Ovary (tissue), 10 donors: ENCODE measurements at places on chromosomes 13 and 19. TPM values are rescaled to one million over a fixed set of nuclear protein-coding genes. Genes with fewer than 3 reads are reported as not detected.

- H3K27ac ChIP-seq, result no peak overlapping the region
- no peaks in the 10 kb centered on the region for H3K36me3 ChIP-seq
- H3K4me3 ChIP-seq, result no peak overlapping the region
These were observed 414.4 kb downstream of the OLFM4 start for GRCh38 chr13:53442979-53443378.

GRCh38 chr19:7550987-7551761 lies 15.7 kb downstream of the PNPLA6 start:
- H3K27me3 ChIP-seq, result no peaks in the 10 kb centered on the region
- DNase-seq, result peak; percentile 78
- no peaks in the 10 kb centered on the region for H3K4me1 ChIP-seq
- H3K27ac ChIP-seq, result no peak overlapping the region
- no peak overlapping the region for H3K4me3 ChIP-seq

Gene FUT6
- total RNA-seq, result 0.48 TPM

- peak overlapping the region; percentile 92 for H3K27ac ChIP-seq
- H3K36me3 ChIP-seq, result no peaks in the 10 kb centered on the region
- peak; percentile 78 for DNase-seq
- peaks cover 52% of the 10 kb centered on the region for H3K4me1 ChIP-seq
These were observed 5.5 kb downstream of the ZBTB7A start for GRCh38 chr19:4061178-4061682.

DNA sequence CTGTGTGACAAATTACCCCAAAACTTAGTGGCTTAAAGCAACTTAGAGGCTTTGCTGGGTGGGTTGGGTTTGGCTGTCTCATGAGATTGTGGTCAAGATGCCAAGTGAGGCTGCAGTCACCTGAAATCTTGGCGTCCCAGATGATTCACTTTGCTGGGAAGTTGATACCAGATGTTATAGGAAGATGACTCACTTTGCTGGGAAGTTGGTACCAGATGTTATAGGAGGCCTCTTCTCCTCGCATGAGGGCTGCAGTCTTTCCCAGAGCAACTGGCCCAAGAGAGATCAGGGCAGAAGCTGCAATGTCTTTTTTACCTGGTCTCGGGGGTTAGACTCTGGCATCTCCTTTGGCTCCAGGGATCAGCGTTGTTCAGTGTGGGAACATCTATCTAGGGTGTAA lies 16.8 kb downstream of the TEX29 start:
- DNase-seq, result no peak
- no peak overlapping the region for H3K27ac ChIP-seq
- no peaks in the 10 kb centered on the region for H3K27me3 ChIP-seq
- no peak overlapping the region for H3K4me3 ChIP-seq
- H3K4me1 ChIP-seq, result no peaks in the 10 kb centered on the region

DNA sequence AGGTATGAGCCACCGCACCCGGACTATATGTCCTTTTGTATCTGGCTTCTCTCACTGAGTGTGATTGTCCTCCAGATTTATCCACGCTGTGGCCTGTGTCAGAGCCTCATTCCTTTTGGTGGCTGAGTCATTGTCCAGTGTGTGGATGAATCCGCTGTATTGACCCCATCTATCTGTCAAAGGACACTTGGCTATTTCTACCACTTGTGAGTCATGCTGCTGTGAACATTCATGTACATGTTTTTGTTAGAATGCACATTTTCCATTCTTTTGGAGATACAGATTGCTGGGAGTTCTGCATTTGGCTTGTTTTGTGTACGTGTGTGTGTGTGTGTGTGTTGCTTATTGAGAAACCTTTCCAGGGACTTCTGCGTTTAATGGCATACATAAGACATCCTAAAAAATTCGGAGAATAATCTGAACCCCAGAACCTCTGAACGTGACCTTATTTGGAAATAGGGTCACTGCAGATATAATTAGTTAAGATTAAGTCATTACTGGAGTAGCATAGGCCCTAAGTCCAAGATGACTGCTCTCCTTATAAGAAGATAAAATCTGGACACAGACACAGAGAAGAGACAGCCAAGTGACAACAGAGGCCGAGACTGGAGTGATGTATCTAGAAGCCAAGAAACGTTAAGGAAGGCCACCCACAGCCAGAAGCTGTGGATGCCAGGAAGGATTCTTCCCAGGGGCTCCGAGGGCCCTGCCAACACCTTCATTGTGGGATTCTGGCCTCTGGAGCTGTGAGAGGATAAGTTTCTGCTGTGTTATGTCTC lies 4.9 kb upstream of the GIPC3 start:
- H3K36me3 ChIP-seq, result no peaks in the 10 kb centered on the region
- H3K4me3 ChIP-seq, result no peak overlapping the region
- H3K4me1 ChIP-seq, result peaks cover 5% of the 10 kb centered on the region
- no peak overlapping the region for H3K27ac ChIP-seq
- no peak for DNase-seq

DNA sequence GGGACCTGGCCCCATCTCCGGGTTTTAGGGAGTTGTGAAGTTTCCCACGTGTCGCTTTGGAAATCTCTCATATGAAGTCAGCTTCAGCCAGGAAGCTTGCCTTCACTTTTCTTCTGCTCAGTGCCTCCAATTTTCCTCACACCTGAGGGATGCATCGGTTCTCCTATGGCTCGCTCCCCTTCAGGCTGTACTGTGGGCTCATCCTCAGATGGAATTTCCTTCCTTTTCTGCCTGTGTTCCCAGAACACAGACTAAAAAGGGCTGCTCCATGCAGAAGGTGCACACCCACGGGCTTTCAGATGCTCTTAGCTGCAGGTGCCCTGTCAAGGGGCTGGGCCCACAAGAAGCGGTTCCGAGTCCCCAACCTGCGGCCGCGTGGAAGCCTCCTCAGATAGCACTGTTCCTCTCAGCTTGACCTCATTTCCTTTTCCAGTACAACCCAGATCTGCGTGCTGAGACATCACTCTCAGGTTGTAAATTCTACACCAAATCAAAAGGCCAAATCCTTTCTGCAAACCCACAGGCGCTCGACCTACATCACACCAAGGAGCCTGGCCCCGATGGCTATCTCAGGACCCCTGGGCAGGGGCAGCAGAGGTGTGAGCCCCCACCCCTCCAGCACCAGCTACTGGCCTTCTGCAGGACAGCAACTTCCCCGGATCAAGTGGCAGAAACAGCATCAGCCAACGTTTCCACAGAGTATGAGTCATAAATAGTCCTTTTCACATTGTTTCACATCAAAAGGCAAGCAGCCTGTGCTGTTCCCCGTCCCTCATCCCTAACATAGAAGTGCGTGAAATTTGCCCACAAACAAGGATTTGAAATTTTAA lies 275.9 kb downstream of the ZNF536 start:
- no peak overlapping the region for H3K27ac ChIP-seq
- H3K36me3 ChIP-seq, result no peaks in the 10 kb centered on the region
- no peaks in the 10 kb centered on the region for H3K27me3 ChIP-seq
- no peak for DNase-seq
- H3K4me3 ChIP-seq, result no peak overlapping the region

- peak; percentile 86 for DNase-seq
- peaks cover 3% of the 10 kb centered on the region for H3K4me1 ChIP-seq
- H3K27me3 ChIP-seq, result no peaks in the 10 kb centered on the region
- no peaks in the 10 kb centered on the region for H3K36me3 ChIP-seq
- H3K27ac ChIP-seq, result no peak overlapping the region
These were observed 29.4 kb downstream of the SPC24 start for GRCh38 chr19:11125994-11126685.

DNA sequence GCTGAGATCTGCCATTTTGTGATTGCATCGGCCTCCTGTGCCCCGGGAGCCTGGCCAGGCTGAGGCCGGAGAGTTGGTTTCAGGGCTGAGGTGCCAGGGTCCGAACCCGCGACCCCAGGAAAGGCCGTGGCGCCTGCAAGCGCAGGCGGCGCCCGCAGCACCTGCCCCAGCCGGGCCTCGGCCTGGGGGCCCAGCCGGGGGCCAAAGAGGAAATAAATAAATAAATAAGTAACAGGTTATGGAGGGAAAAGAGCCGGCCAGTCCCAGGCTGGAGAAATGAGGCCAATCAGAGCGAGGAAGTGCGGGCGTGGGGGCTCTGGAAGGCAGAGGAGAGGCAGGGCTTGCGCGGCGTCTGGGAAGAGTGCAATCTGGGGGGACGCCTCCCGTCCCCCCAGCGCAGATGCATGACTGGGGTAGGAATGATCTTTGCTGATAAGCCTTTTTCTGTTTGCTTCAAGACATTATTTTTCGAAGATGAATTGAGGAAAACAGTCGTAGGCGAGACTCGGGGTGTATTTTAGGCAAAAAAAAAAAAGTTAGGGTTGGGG lies 145.6 kb upstream of the ZNF536 start:
- peak overlapping the region; percentile 22 for H3K4me3 ChIP-seq
- DNase-seq, result no peak
- no peaks in the 10 kb centered on the region for H3K27me3 ChIP-seq
- H3K4me1 ChIP-seq, result peaks cover 13% of the 10 kb centered on the region
- H3K27ac ChIP-seq, result no peak overlapping the region

Gene ZNF571
- 8.6 TPM for total RNA-seq

DNA sequence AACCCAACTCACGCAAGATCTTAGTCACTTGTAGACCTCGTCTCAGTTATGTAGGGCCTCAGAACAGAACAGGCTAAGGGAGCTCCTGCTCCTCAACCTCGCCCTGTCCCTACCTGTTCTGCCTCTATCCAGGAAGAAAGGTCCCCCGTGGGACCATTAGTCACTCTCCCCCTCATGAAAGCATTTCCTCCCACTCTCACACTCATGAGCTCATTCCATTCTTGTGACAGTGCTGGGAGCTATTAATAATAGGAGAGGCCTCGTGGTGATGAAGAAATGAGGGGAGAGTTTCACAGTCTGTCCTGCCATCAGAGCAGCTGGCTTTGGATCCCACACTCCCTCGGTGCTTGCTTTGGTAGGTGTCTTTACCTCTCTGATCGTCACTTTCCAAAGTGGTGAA lies 10.2 kb downstream of the PPP2R1A start:
- peak overlapping the region; percentile 70 for H3K27ac ChIP-seq
- no peak overlapping the region for H3K4me3 ChIP-seq
- H3K4me1 ChIP-seq, result peaks cover 14% of the 10 kb centered on the region
- H3K27me3 ChIP-seq, result no peaks in the 10 kb centered on the region

DNA sequence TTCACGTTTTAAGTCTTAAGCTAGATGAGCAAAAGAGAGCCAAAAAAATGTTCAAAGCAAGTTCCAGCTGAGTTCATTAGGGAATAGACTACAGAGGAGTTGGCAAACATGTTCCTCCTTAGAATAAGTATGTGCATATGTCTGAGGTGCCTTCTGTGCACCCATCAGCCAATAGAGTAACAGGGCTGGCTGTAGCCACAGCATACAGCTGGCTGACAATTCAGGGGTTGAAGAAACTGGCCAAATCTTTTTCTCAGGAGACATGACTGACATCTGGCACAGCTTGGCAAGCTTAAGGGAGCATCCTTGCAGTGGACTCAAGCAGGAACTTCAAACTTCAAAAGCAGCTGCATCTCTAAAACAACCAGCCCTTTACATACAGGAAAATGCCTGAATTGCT lies 414.8 kb upstream of the PCDH20 start:
- H3K4me3 ChIP-seq, result no peak overlapping the region
- H3K27ac ChIP-seq, result no peak overlapping the region
- H3K4me1 ChIP-seq, result no peaks in the 10 kb centered on the region
- peaks cover 2% of the 10 kb centered on the region for H3K27me3 ChIP-seq
- no peak for DNase-seq

Gene ATP8A2
- 0.23 TPM for total RNA-seq

DNA sequence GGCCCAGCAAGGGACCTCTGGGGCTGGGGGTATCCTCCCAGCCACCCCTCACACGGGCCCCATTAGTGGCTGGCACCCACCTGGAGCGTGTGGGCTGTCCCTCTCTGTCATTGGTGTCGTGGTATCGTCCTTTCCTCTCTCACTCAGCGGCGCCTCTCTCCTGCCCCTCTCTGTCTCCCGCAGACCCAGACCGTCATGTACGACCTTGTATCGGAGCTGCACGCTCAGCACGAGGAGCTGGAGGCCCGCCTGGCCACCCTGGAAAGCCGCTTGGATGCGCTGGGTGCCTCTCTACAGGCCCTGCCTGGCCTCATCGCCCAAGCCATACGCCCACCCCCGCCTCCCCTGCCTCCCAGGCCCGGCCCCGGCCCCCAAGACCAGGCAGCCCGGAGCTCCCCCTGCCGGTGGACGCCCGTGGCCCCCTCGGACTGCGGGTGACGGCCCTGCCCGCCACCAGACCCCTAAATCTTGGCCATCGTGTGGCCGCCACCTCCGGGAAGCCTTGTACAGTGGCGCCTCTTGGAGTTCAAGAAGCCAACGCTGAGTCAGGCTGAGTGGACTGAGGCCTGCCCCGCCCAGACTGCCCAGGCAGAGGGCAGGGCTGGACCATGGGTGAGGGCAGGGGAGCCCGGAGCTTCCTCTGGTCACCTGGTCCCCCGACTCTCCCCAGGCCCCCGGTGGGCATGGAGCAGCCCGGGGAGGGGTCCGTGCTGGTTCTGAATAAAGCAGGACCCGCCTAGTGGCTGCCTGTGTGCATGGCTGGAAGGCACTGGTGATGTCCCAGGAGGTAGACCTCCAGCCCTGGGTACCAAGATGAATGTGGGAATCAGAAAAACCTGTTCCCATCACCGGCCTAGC lies 9.8 kb upstream of the ARRDC2 start:
- DNase-seq, result no peak
- H3K4me1 ChIP-seq, result peaks cover 5% of the 10 kb centered on the region
- no peaks in the 10 kb centered on the region for H3K27me3 ChIP-seq
- no peaks in the 10 kb centered on the region for H3K36me3 ChIP-seq

Gene ZNF528
- 34.9 TPM for total RNA-seq

DNA sequence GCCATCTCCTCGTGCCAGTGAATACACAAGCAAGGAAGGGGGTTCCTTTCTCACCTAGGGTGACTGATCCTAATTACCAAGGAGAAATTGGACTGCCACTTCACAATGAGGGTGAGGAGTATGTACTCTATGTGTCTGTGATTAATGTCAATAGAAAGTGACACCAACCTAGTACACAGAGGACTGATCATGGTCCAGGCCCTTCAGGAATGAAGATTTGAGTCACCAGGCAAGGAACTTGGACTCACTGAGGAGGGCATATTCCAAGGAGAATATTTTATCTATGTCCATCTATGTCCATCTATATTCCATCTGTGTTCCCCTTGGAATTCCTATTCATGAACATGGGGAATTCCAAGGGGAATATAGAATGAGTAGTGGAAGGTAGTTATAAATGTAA lies 9.2 kb upstream of the ALOX5AP start:
- H3K4me1 ChIP-seq, result no peaks in the 10 kb centered on the region
- no peak overlapping the region for H3K27ac ChIP-seq
- DNase-seq, result no peak
- no peaks in the 10 kb centered on the region for H3K36me3 ChIP-seq
- no peak overlapping the region for H3K4me3 ChIP-seq

Gene KASH5
- not detected for total RNA-seq

DNA sequence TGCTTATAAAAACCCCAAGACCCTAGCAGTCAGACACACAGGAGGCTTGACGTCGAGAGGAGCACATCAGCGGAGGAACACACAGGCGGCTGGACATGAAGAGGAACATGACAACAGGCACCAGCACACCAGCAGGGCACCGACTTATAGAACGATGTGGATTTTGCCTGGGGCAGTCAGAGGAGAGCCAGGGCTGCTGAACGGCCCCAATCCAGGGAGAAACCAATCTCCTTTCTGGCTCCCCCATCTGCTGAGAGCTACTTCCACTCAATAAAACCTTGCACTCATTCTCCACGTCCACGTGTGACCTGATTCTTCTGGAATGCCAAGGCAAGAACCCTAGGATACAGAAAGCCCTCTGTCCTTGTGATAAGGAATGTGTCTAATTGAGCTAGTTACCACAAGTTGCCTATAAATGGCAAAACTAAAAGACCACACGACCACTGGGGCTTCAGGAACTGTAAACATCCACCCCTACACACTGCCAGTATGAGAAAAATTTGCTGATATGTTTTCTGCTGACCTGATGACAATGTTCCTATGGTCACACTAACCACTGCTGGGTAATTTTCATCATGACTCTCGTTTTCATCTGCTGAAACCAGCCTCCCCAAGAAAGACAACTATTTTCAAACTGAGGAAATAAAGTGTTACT lies 35.8 kb upstream of the CEACAM21 start:
- H3K27me3 ChIP-seq, result no peaks in the 10 kb centered on the region
- no peak overlapping the region for H3K27ac ChIP-seq
- no peaks in the 10 kb centered on the region for H3K36me3 ChIP-seq
- H3K4me3 ChIP-seq, result no peak overlapping the region

Gene ILF3
- total RNA-seq, result 90.0 TPM

Gene LHB
- total RNA-seq, result not detected
